Activated T-helper 9 cell treated with anti-CD3 and anti-CD28 coated beads, Interleukin-2, amount 50 U/mL, for 16 hours (primary cell): ENCODE measurements at places on chromosomes 4 and X.

DNA sequence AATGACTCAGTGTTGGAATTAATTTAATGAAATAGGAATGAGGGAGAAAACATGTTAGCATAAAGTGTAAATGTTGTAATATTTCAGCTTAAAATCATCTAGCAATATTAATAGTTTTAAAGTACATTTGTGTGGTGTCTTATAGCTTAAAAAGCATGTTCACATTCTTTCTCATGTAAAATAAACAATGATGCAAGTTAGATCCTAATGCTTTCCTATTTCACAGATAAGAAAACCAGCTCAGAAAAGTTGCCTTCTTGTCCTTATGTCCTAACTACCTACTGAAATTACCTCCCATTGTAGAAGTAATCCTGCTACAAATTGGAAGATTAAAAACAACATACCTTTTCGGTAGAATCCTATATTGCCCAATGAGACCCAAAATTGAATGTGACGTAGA is 40.9 kb upstream of the PRDM8 start:
- no peak for DNase-seq

DNA sequence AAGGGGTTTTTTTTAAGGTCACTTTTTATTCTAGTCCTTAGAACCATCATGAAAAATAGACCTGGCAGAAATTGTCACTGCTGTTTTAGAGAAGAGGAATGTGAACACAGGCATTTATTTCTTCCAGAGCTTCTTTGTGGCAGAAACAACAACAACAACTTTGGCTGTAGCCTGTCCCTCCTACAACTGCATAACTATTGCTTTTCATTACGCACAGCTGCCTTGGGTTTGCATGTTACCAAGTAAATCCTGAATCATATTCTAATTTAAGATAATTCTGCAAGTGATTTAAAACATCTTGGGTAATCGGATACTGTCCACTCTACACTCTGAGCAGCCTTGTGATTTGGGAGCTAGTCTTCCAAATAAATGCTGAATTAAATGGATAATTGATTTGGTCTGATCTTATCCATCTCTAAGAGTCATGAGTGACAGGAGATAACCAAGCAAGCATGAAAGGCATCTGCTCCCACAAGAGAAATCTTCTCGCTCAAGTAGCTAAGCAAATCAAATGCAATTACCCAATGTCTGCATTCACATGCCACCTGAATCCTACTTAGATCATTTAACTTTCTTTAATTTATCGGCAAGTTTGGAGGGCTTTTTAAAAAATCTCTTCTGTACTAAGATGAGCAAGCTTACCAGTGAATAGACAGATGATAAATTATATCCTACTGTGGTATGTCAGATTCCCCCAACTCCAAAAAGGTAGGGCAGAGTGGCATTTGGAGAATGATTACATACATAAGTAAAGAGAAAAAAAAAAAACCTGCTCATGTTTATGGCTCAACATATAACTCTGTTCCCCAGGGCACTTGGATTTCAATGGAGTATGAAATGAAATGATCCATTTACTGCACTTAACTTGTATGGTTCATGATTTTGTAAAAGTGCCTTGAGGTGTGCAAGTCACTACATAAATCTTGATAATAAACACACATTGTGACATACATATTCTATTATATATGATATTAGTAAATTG is 73.6 kb downstream of the EGF start:
- DNase-seq, result no peak

GRCh38 chr4:87967193-87967592 is 8.3 kb upstream of the SPP1 start:
- DNase-seq, result no peak

DNA sequence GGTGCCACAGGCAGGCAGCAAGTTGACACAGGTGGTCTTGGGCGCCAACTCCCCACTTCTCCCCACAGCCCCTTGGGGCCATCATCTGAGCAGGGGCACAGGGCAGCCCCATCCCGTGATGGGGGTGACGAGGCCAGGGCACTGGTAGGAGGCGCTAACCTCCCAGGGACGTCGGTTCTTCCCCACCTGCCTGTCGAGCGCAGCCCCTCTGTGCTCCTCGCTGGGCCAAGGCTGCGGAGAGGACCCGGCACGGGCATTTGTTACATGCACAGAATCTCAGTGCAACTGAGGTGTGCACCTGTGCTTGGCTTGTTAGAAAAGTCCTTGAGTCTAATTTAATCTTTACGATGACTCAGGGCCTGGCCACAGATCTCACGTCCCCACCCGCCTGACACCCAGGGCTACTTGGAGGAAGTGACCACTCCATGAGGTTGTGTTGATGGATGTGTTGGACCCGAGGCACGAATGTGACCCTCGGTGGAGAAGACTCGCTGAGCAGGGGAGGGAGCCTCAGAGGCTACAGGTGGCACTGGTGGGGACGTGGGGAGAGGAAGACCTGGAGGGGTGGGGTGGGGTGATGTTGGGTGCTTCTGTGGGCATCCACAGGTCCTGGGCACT is 3.1 kb upstream of the SH3TC1 start:
- DNase-seq, result no peak

DNA sequence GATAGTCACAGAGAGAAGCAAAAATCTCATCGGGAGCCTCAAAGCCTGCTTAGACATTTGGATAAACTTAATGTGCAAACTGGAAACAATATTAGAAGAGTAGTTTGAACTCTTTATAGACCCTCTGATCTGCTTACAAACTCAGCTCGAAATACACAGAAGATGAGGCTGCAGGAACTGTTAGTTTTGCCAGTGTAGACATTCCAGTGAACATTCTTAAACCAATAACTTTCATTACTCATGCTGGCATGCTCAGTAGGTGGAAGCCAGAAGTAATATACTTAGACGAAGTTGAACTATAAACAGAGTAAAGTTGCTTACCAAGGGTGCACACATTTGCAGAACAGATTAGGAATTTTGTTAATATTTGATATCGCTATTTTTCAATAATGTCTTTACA is 303.5 kb downstream of the ANKRD50 start:
- no peak for DNase-seq

DNA sequence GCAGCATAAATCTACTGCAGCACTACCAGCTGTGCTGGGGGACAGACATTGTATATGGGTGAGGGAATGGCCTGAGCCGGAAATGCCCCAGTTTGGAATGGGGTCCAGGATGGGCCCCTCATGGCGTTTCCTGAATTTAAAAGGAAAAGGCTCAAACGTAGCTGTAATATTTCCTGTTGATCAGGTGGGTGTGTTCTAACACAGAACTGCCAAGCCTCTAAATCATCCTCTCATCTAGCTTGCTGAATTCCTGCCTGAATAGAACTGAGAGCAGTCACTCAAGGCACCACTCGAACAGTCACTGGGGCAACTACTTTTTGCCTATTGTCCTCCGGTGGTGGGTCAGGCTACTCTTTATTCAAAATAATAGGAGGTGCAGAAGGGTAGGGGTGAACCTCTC is 28.7 kb downstream of the ADH6 start:
- no peak for DNase-seq

- DNase-seq, result no peak
Measured at GRCh38 chr4:18077808-18078207, 56.3 kb upstream of the LCORL start.

DNA sequence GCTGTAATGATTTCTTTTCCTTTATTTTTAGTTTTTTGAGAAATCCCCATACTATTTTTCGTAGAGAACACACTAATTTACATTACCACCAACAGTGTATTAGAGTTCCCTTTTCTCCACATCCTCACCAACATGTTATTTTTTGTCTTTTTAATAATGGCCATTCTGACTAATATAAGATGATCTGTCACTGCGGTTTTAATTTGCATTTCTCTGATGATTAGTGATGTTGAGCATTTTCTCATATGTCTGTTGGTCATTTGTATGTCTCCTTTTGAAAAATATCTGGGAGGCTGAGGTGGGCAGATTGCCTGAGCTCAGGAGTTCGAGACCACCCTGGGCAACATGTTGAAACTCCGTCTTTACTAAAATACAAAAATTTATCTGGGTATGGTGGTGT is 30.2 kb downstream of the SPINK2 start:
- no peak for DNase-seq

DNA sequence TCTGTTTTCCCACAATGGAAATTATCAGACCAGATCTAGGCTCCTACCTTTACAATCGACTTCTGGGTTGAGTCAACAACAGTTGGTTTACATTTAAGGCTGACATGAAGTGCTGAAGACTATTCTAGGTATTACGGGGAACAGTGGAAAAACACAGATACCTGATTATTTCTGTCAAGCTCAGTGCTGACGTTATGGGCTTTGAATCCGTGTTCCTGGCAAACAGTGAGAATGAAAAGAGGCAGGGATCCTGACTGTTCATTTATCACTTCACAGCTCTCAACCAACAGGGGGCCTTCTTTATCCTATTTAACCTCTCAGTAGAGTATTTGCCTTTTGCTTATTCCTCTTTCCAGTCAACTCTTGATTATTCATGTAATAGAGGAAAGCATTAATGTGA is 43.1 kb downstream of the TMEM164 start:
- no peak for DNase-seq

- DNase-seq, result no peak
Measured at GRCh38 chr4:47646372-47646771, 161.3 kb downstream of the ATP10D start.

GRCh38 chrX:123121241-123121640 is 62.8 kb upstream of the GRIA3 start:
- DNase-seq, result no peak

- no peak for DNase-seq
Measured at GRCh38 chr4:124519196-124519595, 193.3 kb downstream of the ANKRD50 start.

DNA sequence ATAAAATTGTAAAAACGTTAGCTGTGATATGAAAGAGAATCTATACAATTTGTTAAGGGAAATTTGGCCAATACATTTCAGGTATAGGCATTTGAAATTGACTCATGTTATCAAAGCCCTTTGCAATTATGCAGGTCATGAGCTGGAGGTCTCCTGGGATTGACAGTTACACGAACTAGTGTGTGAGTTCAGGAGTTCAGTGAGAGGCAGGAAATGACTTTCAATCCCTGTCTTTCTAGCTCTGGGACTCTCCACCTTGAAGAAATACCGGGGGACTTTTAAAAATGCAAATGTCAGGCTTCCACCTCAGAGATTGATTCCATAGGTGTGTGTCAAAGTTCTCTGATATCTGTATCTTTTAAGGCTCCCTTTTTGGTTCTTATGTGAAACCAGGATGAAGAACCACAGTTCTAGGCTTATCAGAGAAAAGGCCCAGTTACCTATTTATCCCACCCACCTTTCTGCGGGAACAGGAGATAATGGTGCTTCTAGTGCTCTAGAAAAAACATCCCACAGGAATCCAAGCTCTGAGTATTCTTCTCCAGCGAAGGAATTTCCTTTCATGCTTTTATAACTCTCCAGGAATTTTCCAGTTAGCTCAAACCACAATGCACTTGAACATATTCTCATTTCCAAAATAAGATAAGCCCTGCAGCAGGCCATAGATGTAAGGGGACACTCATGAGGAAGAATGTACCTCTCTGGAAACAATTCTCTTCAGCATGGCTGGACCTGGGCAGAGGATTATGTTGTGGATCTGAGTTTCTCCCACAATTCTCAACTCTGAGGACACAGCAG is 501.0 kb downstream of the IDS start:
- DNase-seq, result no peak

DNA sequence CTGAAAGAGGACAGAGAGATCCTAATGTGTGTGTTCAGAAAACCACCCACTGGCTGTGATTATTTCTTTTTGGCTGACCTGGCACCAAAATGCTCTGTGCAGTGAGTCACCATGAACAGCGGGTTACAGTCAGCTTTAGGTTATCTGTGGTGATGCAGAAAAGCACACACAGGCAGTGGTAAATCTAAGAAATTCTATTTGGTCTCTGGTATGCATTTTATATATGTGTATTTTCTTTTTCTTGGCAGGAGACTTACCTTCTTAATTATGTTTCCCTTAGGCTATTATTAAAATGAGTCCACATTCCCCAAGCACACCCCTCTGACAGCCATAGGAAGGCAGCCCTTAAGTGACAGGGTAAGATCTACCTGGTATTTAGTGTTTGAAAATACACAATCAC is 79.1 kb upstream of the TFDP3 start:
- no peak for DNase-seq

GRCh38 chr4:40886931-40887763 is 137.4 kb downstream of the NSUN7 start:
- DNase-seq, result no peak

DNA sequence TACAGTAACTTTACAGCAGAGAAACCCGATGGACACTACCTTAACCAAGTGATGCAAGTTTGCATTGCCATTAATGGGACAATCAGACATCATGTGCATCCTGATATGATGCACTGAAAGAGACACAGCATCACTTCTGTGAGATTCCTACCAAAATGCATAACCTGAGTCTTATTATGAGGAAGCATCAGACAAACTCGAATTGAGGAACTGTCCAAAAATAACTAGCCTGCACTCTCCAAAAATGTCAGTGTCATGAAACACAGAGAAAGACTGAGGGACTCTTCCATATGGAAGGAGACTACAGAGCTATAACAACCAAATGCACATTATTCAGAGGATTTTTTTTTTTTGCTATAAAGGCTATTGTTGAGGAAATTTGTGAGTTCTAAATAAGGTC is 66.6 kb upstream of the IQSEC2 start:
- DNase-seq, result no peak

DNA sequence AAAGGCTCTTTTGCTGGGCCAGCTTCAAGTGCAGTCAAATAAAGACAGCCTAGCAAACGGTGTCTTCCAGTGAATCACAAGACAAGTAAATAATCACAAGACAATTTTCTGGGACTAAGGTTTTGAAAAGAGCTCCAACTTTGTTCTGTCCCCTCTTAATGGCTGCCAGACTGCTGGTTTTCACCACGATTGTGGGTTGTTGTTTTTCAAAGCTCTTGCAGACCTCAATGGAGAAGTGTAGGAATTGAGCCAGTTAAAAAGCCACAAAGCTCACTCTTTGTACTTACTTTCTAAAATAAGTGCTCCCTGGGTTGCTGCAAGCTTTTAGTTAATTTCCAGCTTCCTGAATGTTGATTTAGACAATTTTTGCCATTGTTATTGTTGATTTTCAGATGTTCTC is 405.8 kb upstream of the HTR2C start:
- DNase-seq, result no peak

- DNase-seq, result no peak
Measured at GRCh38 chr4:103306870-103307375, 108.8 kb upstream of the CENPE start.

DNA sequence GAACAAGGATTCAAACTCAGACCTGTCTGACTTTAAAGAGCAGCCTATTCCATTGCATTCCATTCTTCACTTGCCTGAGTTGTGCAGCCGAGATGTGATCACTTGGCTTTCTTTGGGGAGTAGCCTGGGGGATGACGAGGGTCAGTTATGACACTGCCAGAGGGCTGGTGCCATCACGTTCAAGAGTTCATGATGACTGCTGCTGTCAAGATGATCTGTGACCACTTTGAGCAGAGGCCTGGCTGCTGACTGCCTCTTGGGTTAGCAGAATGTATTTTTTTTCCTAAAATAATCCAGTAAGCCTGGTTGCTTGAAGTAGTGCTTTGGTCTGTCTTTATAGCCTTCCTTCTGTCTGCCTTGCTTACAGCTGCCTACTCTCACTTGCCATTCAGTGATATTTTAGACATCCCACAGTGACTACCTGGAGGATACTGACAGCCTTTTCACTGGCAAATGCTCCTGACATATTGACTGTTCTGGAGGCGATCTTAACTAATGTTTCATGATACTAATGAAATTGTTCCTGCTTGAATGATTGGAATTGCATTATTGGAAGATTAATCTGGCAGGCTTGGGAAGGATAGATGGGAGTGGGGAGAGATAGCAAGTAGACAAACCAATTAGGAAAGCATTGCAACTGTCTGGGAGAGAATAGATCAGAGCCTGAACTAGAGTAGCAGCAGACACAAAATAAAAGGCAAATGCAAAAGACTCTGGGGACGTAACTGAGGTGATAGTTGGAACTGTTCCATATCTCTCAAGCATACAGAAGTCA is 221.6 kb upstream of the LCORL start:
- no peak for DNase-seq
